ENCODE measurements at places on chromosomes 2 and 18.

- H3K27me3 ChIP-seq = peaks cover 2% of the 10 kb centered on the region
- no peak for DNase-seq
- no peak overlapping the region for H3K27ac ChIP-seq
- H3K4me3 ChIP-seq = no peak overlapping the region
- H3K4me1 ChIP-seq = no peaks in the 10 kb centered on the region
These were observed 58.2 kb upstream of the ACSL3 start for GRCh38 chr2:222802514-222803196.

GRCh38 chr2:128449226-128450061, 130.8 kb upstream of the HS6ST1 start:
- H3K4me3 ChIP-seq = no peak overlapping the region
- no peaks in the 10 kb centered on the region for H3K36me3 ChIP-seq
- H3K4me1 ChIP-seq = no peaks in the 10 kb centered on the region
- no peak for DNase-seq
- H3K27me3 ChIP-seq = peaks cover 8% of the 10 kb centered on the region

- no peaks in the 10 kb centered on the region for H3K4me1 ChIP-seq
- H3K4me3 ChIP-seq = no peak overlapping the region
- no peak overlapping the region for H3K27ac ChIP-seq
- H3K27me3 ChIP-seq = peaks cover 8% of the 10 kb centered on the region
These were observed 37.9 kb downstream of the DPYSL5 start for GRCh38 chr2:26885651-26886329.

DNA sequence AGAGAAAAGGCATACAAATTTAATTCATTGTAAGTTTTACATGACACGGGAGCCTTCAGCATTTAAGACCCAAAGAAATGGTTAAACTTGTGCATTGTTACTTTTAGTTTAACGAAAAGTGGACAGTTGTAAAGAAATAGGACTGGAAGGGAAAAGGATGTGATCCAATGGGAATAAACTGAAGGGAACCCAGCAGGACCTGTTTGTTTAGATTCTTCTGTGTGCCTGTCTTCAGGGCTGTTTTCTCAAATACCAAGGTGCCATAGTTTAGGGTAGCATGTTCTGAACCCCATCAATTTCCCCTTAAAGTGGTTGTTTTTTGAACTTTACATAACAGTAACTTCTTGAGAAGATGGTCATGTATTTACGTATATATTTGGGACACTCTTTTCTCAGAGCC, 30.3 kb upstream of the CABLES1 start:
- no peak for DNase-seq
- H3K36me3 ChIP-seq = no peaks in the 10 kb centered on the region
- H3K4me1 ChIP-seq = no peaks in the 10 kb centered on the region
- H3K4me3 ChIP-seq = no peak overlapping the region

GRCh38 chr18:11387880-11388279, 221.5 kb upstream of the SLC35G4 start:
- no peaks in the 10 kb centered on the region for H3K27me3 ChIP-seq
- no peak for DNase-seq
- H3K27ac ChIP-seq = no peak overlapping the region
- H3K4me1 ChIP-seq = no peaks in the 10 kb centered on the region
- no peak overlapping the region for H3K4me3 ChIP-seq

DNA sequence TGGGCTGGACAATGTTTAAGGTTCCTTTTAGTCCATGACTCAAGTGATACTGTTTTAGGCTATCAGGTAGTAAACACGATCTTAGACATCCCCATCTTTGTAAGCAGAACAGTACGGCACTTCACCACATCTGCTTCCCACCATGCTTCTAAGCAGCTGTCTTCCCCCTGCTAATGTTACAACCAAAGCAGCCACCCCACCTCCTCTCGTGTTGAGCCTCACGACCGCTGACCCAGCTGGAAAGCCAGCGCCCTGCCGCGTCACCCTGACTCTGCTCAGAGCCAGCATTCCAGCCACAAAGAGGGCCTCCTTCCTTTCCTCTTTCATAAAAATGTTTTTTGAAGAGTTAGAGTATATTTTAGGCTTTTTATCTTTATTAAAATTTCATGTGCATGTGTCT, 9.4 kb downstream of the MTERF4 start:
- no peaks in the 10 kb centered on the region for H3K27me3 ChIP-seq
- no peak overlapping the region for H3K27ac ChIP-seq
- H3K4me3 ChIP-seq = no peak overlapping the region
- DNase-seq = no peak
- H3K4me1 ChIP-seq = peaks cover 17% of the 10 kb centered on the region
- H3K36me3 ChIP-seq = peaks cover 68% of the 10 kb centered on the region

DNA sequence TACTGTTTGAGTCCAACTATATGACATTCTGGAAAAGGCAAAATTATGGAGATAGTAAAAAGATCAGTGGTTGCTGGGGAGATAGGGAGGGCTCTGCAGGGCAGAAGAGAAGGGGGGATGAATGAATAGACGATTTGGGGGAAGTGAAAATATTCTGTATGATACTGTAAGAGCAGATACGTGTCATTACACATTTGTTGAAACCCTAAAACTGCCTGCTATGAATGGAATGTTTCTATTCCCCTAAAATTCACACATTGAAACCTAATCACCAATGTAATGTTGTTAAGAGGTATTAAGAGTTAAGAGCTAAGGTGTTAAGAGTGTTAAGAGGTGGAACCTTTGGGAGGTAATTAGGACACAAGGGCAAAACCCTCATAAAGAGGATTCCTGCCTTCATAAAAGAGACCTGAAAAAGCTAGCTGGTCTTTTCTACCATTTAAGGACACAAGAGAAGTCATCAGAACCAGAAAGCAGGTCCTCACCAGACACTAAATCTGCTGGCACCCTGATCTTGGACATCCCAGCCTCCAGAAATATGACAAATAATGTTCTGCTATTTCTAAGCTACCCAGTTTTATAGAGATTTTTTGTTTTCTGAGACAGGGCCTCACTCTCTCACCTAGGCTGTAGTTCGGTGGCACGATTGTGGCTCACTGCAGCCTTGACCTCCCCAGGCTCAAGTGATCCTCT, 76.2 kb downstream of the ATAD2B start:
- H3K4me3 ChIP-seq = no peak overlapping the region
- no peaks in the 10 kb centered on the region for H3K27me3 ChIP-seq
- H3K27ac ChIP-seq = no peak overlapping the region
- no peaks in the 10 kb centered on the region for H3K4me1 ChIP-seq
- peaks cover 17% of the 10 kb centered on the region for H3K36me3 ChIP-seq

DNA sequence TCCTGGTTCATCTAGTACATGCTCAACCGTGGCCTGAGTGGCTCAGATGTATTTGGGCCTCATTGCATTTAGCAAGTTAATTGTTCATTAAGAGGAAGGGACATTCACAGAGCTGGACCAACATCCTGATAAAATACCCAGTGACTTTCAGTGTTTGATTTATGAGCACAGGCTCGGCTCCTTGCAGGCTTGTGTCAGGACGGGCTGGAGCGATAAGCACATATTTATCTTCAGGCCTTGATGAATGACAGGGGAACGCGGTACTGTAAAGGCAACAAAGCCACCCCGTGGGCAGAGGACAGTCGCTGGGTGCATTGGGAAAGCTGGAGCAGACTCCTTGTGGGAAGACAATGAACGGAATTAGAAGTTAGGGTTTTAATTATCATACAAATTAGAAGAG, 548.6 kb upstream of the HS6ST1 start:
- no peaks in the 10 kb centered on the region for H3K4me1 ChIP-seq
- H3K27me3 ChIP-seq = no peaks in the 10 kb centered on the region
- H3K27ac ChIP-seq = no peak overlapping the region
- no peak overlapping the region for H3K4me3 ChIP-seq
- no peak for DNase-seq

DNA sequence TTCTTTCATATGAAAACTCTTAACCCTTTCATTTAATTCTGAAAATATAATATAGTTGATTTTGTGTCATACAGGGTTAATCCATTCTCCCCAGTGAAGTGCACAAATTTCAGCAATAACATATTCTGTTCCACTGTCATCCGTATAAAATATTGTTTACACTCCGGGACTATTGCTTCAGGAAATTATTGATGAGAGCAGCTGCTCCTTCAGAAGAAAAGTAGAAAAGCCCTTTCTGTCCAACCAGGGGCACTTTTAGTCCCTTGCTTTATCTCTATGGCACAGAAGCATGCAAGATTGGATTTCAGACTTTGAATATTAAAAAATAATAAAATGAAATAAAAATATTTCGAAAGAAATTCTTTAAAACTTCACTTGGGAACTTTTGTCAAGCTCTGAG, 535.7 kb upstream of the SLC39A10 start:
- H3K27ac ChIP-seq = no peak overlapping the region
- DNase-seq = no peak
- H3K27me3 ChIP-seq = no peaks in the 10 kb centered on the region
- no peak overlapping the region for H3K4me3 ChIP-seq
- H3K36me3 ChIP-seq = no peaks in the 10 kb centered on the region

GRCh38 chr2:228771315-228771714, 499.8 kb downstream of the PID1 start:
- H3K27me3 ChIP-seq = no peaks in the 10 kb centered on the region
- H3K4me1 ChIP-seq = no peaks in the 10 kb centered on the region
- no peak for DNase-seq
- H3K36me3 ChIP-seq = no peaks in the 10 kb centered on the region

DNA sequence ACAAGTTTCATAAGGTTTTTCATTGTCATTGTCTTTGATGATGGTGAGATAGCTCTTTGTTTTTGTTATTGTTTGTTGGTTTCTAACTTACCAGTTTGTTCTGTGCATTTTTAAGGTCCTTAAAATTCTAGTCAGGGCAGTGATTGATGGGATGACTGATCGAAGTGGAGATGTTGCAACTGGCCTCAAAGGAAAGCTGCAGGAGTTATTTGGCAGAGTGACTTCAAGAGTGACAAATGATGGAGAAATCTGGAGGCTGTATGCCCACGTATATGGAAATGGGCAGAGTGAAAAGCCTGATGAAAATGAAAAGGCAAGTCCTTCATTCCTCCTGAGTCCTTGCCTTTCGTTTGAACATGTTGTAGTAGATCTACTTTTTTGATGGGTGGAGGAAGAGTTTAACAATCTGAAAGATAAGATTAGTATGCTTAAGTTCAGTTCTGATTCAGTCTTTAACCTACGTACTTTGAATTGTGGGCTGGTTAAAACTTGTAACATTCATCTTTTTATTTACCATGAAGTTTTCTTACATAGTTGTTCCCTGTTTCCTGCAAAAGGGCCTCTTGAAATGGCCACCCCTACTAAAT, 135.8 kb upstream of the LTBP1 start:
- DNase-seq = no peak
- no peak overlapping the region for H3K27ac ChIP-seq
- H3K4me1 ChIP-seq = no peaks in the 10 kb centered on the region
- H3K36me3 ChIP-seq = peaks cover 22% of the 10 kb centered on the region
- no peak overlapping the region for H3K4me3 ChIP-seq

DNA sequence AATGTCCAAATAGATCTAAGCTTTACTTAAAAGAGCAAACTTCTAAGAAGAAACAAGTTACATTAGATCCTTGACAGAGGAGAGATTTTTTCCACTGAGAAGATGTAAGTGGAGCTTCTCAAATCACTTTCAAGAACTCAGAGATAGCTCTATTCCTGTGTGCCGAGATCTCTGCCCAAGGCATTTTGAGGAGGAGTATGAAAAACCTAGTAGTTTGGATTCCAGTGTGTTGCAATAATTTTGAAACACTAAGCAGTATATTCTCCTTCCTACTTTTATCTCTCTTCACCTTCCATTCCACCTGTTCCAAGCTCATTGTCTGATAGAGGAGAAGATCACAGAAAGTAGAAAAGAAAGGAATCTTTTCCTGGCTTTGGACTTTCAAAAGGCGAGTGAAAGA, 192.0 kb upstream of the TANK start:
- H3K36me3 ChIP-seq = no peaks in the 10 kb centered on the region
- H3K27me3 ChIP-seq = peaks cover 23% of the 10 kb centered on the region
- no peak for DNase-seq
- H3K4me3 ChIP-seq = no peak overlapping the region
- no peak overlapping the region for H3K27ac ChIP-seq
- H3K4me1 ChIP-seq = peaks cover 4% of the 10 kb centered on the region

- DNase-seq = no peak
- H3K27ac ChIP-seq = no peak overlapping the region
- H3K4me3 ChIP-seq = no peak overlapping the region
- peaks cover 10% of the 10 kb centered on the region for H3K27me3 ChIP-seq
- H3K4me1 ChIP-seq = peaks cover 12% of the 10 kb centered on the region
- peaks cover 24% of the 10 kb centered on the region for H3K36me3 ChIP-seq
These were observed 28.3 kb upstream of the TOGARAM2 start for GRCh38 chr2:28952836-28953211.

DNA sequence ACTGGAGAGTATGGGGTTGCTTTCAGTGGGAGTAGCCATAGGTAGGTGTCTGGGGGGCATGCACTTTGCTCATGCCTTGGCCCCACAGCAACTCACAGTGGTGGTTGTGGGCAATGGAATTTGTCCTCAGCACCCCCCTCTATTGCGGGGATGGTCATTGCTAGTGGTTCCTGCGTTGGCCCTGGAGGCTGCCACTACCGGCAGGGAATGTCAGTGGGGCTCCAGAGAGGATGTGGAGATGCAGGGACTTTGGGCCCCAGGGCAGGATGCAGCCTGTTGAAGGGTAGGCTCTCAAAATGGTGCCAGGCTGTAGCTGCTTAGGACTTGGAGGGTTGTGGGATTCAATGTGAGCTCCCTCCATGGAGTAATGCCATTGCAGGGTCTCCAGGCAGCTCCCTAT, 125.0 kb downstream of the XRCC5 start:
- H3K27ac ChIP-seq = no peak overlapping the region
- no peak overlapping the region for H3K4me3 ChIP-seq
- no peaks in the 10 kb centered on the region for H3K4me1 ChIP-seq
- peaks cover 9% of the 10 kb centered on the region for H3K36me3 ChIP-seq

DNA sequence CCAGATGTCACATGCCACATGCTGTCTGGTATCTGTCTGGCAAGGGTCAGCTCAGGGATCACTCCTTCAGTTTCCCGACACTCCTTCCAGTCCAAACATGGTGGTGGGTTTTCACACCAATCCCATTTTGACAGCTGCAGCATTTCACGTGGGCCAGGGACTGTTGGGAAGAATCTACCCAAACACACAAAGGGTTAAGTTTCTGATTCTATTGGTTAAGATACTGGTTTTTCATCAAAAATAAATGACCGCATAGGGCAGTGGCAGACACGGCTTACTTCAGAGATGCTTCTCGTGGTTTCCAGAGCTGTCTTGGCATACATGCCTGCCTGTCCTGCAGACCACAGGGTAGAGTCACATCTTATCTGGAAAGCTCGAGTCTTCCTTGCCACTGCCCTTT, 79.7 kb downstream of the PSMG2 start:
- no peak overlapping the region for H3K27ac ChIP-seq
- H3K27me3 ChIP-seq = no peaks in the 10 kb centered on the region
- H3K36me3 ChIP-seq = peaks cover 5% of the 10 kb centered on the region
- no peak overlapping the region for H3K4me3 ChIP-seq
- H3K4me1 ChIP-seq = no peaks in the 10 kb centered on the region
- DNase-seq = no peak

- no peak for DNase-seq
- no peaks in the 10 kb centered on the region for H3K36me3 ChIP-seq
- peaks cover 29% of the 10 kb centered on the region for H3K27me3 ChIP-seq
- peaks cover 11% of the 10 kb centered on the region for H3K4me1 ChIP-seq
These were observed 971 bp upstream of the FBXO41 start for GRCh38 chr2:73285159-73285739.

- no peaks in the 10 kb centered on the region for H3K27me3 ChIP-seq
- H3K36me3 ChIP-seq = no peaks in the 10 kb centered on the region
- H3K27ac ChIP-seq = no peak overlapping the region
- H3K4me3 ChIP-seq = no peak overlapping the region
- DNase-seq = no peak
- no peaks in the 10 kb centered on the region for H3K4me1 ChIP-seq
These were observed 124.6 kb downstream of the RTP5 start for GRCh38 chr2:241994086-241994485.

- H3K27me3 ChIP-seq = no peaks in the 10 kb centered on the region
- H3K4me3 ChIP-seq = no peak overlapping the region
- DNase-seq = no peak
- H3K4me1 ChIP-seq = no peaks in the 10 kb centered on the region
These were observed 86.1 kb downstream of the TNS1 start for GRCh38 chr2:217916504-217917254.

Measured in activated T-helper 2 cell treated with anti-CD3 and anti-CD28 coated beads, Interferon-gamma antibody, Interleukin-2, Interleukin-4, amounts not matched to agents 10 μg/mL and 5 μg/mL and 100 μg/mL, durations not matched to agents 14 hours and 24 hours and 36 hours (primary cell).